ENCODE measurements at places on chromosomes 2 and 18. TPM values are rescaled to one million over a fixed set of nuclear protein-coding genes. Genes with fewer than 3 reads are reported as not detected.

- H3K27me3 ChIP-seq: no peaks in the 10 kb centered on the region
- no peak overlapping the region for H3K27ac ChIP-seq
- no peak overlapping the region for H3K4me3 ChIP-seq
Measured at GRCh38 chr2:189109921-189110397, 69.6 kb downstream of the COL5A2 start.

DNA sequence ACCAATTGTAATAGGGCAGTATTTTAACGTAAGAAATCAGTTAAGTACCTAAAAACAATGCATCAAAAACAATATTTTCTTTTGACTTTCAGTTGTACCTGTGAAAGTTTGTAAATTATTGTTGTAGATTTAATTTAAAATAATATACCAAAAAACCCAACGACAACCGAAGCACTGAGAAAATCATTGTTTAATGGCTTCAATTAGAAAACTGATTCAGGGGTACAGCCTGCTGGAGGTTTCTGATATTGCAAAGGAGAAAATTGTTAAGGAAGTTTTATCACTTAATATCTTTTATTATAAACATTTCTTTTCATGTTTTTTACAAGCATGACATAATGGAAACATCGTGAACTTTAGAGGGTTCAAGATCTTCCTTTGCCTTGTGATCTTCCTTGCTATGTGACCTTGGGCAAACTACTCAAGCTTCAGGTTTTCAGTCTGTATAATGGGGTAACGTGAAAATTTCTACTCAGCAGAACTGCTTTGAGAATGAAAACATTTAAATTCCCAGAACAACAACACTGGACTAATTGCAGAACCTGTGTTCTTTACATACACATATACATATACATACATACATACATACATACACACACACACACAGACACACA is 76.3 kb upstream of the GLS start:
- H3K36me3 ChIP-seq: no peaks in the 10 kb centered on the region
- H3K27ac ChIP-seq: no peak overlapping the region
- H3K4me1 ChIP-seq: peaks cover 3% of the 10 kb centered on the region

Gene ACADL
- 56.6 TPM for total RNA-seq

- no peak overlapping the region for H3K27ac ChIP-seq
- H3K4me1 ChIP-seq: no peaks in the 10 kb centered on the region
- H3K27me3 ChIP-seq: no peaks in the 10 kb centered on the region
- no peak overlapping the region for H3K4me3 ChIP-seq
- H3K36me3 ChIP-seq: no peaks in the 10 kb centered on the region
- no peak for DNase-seq
Measured at GRCh38 chr18:31487246-31488015, 10.5 kb upstream of the DSG2 start.

Gene SRD5A2
- total RNA-seq: not detected

Gene SCN9A
- total RNA-seq: 9.9 TPM

Gene SIX3
- 0.52 TPM for total RNA-seq

DNA sequence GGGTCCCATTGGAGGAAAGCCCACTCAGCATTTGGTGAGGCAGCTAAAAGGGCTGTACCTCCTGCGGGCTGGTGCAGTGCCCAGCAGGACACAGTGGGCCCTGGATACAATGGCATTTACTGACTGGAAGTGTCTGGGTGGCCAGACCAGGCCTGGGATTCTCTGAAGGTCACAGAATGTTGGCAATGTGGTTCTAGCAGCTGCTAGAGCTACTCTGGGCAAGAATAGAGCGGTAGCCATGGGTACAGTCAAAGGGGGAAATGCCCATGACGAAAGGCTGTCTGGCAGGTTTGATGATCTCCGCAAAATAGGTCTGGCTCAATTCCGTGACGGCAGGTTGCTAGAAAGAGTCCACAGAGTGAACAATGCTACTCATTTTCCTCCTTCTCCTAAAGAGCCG is 241.8 kb downstream of the AFF3 start:
- H3K36me3 ChIP-seq: no peaks in the 10 kb centered on the region
- H3K27me3 ChIP-seq: no peaks in the 10 kb centered on the region
- peak; percentile 22 for DNase-seq
- no peak overlapping the region for H3K27ac ChIP-seq

GRCh38 chr2:151808258-151809072 is 19.8 kb downstream of the ARL5A start:
- H3K27ac ChIP-seq: no peak overlapping the region
- peaks cover 18% of the 10 kb centered on the region for H3K36me3 ChIP-seq
- no peaks in the 10 kb centered on the region for H3K27me3 ChIP-seq
- H3K4me3 ChIP-seq: no peak overlapping the region
- peaks cover 10% of the 10 kb centered on the region for H3K4me1 ChIP-seq

DNA sequence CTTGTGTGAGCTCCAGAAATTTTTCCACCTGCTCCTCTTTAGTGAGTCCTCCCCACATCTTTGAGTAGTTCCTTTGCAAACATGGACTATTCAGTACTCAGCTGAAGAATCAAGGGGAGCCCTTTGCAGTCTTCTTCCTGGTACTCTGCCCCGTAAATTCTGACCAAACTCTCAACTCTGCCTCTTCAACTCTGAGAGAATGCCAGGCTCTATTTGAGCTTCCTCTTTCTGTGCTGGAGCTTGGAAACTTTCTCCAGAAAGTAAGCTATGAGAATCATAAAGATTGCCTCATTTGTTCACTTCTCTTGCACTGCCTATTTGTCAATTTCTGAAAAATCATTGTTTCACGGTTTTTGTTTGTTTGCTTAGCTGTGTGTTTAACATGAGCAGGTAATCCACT is 7.4 kb upstream of the STAT4 start:
- H3K4me3 ChIP-seq: no peak overlapping the region
- no peaks in the 10 kb centered on the region for H3K36me3 ChIP-seq
- no peaks in the 10 kb centered on the region for H3K27me3 ChIP-seq
- no peak overlapping the region for H3K27ac ChIP-seq
- DNase-seq: no peak

GRCh38 chr2:98757904-98758421 is 27.0 kb upstream of the MGAT4A start:
- H3K4me3 ChIP-seq: no peak overlapping the region
- H3K36me3 ChIP-seq: no peaks in the 10 kb centered on the region
- peak overlapping the region; percentile 77 for H3K27ac ChIP-seq

GRCh38 chr2:97724946-97725688 is 11.7 kb downstream of the ZAP70 start:
- H3K36me3 ChIP-seq: no peaks in the 10 kb centered on the region
- no peaks in the 10 kb centered on the region for H3K4me1 ChIP-seq
- DNase-seq: no peak
- no peak overlapping the region for H3K4me3 ChIP-seq
- no peaks in the 10 kb centered on the region for H3K27me3 ChIP-seq

- H3K4me3 ChIP-seq: no peak overlapping the region
- H3K36me3 ChIP-seq: no peaks in the 10 kb centered on the region
- no peak overlapping the region for H3K27ac ChIP-seq
Measured at GRCh38 chr18:39380866-39381265, 1815.3 kb upstream of the CELF4 start.

- no peak overlapping the region for H3K4me3 ChIP-seq
- H3K4me1 ChIP-seq: no peaks in the 10 kb centered on the region
- H3K27me3 ChIP-seq: no peaks in the 10 kb centered on the region
- H3K36me3 ChIP-seq: no peaks in the 10 kb centered on the region
- no peak for DNase-seq
- no peak overlapping the region for H3K27ac ChIP-seq
Measured at GRCh38 chr2:170689481-170689880, 25.7 kb upstream of the SP5 start.

DNA sequence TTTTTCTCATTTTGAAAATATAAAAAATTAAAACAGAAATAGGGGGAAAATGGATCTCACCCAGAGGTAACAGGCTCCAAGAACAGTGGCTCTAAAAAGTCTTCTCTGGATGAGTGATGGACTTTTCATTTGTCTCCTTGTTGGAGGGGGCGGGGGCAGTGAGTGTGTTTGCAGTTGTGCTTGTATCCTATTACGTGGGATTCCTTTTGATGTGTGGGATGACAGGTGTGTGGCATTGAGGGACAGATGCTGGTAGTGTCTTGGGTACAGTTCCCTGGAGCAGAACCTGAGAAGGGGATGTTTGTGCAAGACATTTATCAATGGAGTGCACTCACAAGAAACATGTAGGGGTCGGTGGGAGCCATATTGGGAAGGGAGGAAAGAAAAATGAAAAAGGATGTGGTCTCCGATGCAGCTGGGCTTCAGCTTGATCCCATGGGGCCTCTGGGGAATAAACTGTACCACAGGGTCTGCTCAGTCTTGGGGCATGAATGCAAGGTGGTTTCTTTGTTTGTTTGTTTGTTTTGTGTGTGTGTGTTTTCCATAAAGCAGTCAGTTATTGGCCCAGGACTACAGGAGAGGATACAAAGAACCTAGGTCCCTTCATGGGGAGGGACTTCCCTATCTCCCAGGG is 120.0 kb upstream of the SLC35G4 start:
- H3K4me1 ChIP-seq: no peaks in the 10 kb centered on the region
- no peak overlapping the region for H3K4me3 ChIP-seq

All from body of pancreas (tissue), 4 donors.